ENCODE measurements at places on chromosomes 1 and 21.

- DNase-seq, result no peak
Observed at GRCh38 chr1:5891137-5891536, 101.1 kb downstream of the NPHP4 start.

- no peak for DNase-seq
Observed at GRCh38 chr1:3740042-3740441, 12.2 kb upstream of the CCDC27 start.

DNA sequence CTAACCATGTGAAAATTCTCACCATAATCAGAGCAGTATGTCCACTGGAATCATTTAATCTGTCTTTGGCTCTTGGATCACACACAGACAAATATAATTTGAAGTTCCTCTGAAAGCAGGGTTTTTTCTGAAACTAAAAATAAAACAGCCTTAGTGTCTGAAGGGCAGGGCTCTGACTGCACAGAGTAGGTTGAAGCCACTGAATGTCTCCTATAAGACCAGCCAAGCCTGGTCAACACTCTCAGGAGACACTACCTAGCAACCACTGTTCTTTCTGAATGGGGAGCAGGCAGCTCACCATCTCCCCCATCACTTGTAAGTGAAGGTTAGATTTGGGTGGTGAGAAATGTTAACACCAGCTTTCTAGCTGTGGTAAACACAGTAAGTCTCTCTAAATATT, 16.1 kb upstream of the TMEM183A start:
- no peak for DNase-seq

- DNase-seq, result no peak
Observed at GRCh38 chr1:159653201-159653600, 61.2 kb downstream of the CRP start.

- DNase-seq, result no peak
Observed at GRCh38 chr1:220367833-220368232, 95.6 kb upstream of the RAB3GAP2 start.

- no peak for DNase-seq
Observed at GRCh38 chr1:240495601-240496000, 116.4 kb downstream of the GREM2 start.

All from A549 (cell line).